Right lung (tissue), 10 donors: ENCODE measurements at places on chromosomes 3 and 15. TPM values are rescaled to one million over a fixed set of nuclear protein-coding genes. Genes with fewer than 3 reads are reported as not detected.

The MAGEL2 gene
- 4.8 TPM for polyA plus RNA-seq

- DNase-seq: no peak
These were observed 181.2 kb upstream of the RARB start for GRCh38 chr3:25246913-25247312.

The SAMD7 gene
- not detected for polyA plus RNA-seq

GRCh38 chr3:4813909-4814304 is 165.3 kb upstream of the BHLHE40 start:
- DNase-seq: no peak

DNA sequence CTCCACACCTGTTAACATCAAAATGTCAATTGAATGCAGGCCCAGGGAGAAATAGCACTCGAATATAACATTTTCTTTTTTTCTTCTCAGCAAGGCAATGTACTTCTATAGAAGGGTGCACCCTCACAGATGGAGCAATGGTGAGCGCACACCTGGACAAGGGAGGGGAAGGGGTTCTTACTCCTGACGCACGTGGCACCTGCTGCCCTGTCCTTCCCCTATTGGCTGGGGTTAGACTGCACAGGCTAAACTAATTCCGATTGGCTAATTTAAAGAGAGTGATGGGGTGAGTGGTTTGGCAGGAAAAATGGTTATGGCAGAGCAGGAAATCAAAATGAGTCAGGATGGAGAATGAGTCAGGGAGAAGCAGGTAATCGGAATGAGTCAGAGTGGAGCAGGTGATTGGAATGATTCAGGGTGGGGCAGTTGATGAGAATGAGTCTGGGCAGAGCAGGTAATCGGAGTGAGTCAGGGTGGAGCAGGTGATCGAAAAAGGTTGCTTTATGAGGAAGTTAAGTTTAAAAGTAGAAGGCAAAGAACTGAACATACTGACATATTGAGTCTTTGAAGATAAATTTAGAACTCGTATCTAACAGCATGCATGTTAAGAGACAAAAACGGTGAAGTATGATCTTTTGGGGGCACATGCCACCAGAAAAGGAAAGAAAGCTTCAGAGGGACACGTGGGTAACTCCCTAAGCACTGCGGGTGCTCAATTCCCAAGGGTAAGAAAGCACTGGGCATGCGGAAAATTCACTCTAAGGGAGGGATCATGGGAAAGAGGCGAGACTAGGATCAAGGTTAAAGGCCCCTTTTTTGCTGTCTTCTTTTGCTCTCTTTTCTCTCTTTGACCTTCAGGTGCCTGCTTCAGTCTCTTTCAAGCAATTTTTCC is 72.9 kb upstream of the GALNT15 start:
- DNase-seq: no peak

The TMOD2 gene
- 6.8 TPM for polyA plus RNA-seq

The C3orf52 gene
- polyA plus RNA-seq: 4.4 TPM

GRCh38 chr15:28911310-28911931 is 25.6 kb downstream of the APBA2 start:
- no peak for DNase-seq

The NOX5 gene
- 1.2 TPM for polyA plus RNA-seq

GRCh38 chr3:133578548-133579191 is 5.2 kb downstream of the CDV3 start:
- DNase-seq: no peak
